ENCODE measurements at places on chromosomes 11 and 22. TPM values are rescaled to one million over a fixed set of nuclear protein-coding genes. Genes with fewer than 3 reads are reported as not detected.

DNA sequence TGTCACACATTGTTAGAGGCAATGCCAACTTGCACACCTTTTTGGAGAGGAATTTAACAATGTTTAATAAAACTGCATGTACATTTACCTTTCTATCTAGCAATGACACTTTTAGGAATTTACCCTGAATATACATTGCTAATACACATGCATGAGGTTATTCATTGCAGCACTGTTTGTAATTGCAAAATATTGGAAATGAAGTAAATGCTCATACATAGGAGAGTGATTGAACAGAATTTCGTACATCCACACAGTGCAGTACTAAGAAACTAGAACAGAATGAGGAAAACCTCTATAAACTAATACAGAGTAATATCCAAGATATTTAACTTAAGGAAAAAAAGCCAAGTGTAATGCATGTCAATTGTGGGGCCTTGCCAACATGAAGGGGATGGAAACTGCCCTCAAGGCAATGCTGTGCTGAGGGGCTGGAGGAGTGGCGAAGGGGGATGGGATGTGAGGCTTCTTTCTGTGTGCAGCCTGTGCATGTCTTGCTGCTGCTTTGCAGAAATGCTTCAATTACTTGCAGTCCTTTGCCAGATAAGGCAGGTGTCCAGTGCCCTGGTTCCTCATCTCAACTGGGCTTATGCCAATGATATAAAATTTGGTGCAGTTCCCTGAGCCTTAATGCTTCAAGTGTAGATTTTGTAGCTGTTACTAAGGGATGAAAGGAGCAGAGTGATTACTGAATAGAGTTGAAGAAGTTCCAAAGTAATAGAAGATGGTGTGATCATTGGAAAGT is 96.1 kb downstream of the GRIA4 start:
- DNase-seq = no peak

- DNase-seq = peak; percentile 20
Measured at GRCh38 chr11:103652013-103652412, 384.4 kb upstream of the DDI1 start.

Gene OSBP2
- total RNA-seq = 1.7 TPM

GRCh38 chr11:128619540-128620308 is 32.4 kb upstream of the ETS1 start:
- no peak for DNase-seq

DNA sequence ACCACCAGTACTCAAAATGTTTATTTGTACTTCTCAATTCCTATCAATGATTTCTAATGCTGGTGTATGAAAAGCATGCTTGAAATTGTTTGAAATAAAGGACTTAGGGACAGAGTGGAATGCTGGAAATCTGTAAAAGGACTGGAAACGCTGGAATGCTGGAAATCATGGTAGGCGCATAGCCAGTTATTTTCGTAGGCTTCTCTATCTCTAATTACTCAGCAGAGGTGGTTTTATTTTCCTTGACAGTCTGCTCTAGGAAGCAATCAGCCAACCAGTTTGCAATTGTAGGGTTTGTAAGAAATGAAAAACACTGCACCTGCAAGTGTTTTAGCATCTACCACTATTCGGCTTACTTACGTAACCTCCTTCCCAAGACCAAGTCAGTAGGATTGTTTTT is 788 bp downstream of the LIN7C start:
- peak; percentile 13 for DNase-seq

Gene IL18
- total RNA-seq = 0.54 TPM

GRCh38 chr22:50057278-50058060 is 629 bp downstream of the TTLL8 start:
- DNase-seq = peak; percentile 14

Gene OR8H3
- not detected for total RNA-seq

DNA sequence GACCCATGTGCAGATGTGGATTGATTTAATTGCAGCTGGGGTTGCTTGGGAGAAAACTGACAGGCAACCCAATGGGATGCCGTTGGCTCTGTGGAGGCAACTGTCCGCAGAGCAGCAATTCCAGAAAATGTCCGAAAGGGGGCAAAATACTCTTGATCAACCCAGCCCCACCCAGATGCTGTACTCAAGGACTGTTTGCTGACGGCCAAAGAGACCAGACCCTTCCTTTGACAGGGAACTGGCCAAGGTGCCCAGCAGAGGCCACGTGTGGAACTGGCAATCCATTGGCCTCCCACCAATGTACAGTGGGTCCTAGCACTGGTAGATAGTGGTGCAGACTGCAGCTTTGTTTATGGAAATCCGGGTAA is 29.7 kb upstream of the KCNA4 start:
- DNase-seq = no peak

- DNase-seq = no peak
Measured at GRCh38 chr22:36433318-36434231, 45.8 kb upstream of the MYH9 start.

Gene OR8D1
- total RNA-seq = not detected

- no peak for DNase-seq
Measured at GRCh38 chr11:11814614-11815452, 26.9 kb upstream of the USP47 start.

- DNase-seq = no peak
Measured at GRCh38 chr11:128572965-128573364, 14.4 kb downstream of the ETS1 start.

GRCh38 chr11:130472434-130472961 is 24.1 kb downstream of the ADAMTS15 start:
- no peak for DNase-seq

DNA sequence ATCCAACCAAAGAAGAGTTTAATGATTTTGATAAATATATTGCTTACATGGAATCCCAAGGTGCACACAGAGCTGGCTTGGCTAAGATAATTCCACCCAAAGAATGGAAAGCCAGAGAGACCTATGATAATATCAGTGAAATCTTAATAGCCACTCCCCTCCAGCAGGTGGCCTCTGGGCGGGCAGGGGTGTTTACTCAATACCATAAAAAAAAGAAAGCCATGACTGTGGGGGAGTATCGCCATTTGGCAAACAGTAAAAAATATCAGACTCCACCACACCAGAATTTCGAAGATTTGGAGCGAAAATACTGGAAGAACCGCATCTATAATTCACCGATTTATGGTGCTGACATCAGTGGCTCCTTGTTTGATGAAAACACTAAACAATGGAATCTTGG is 23.9 kb downstream of the KDM4D start:
- no peak for DNase-seq

GRCh38 chr11:70169127-70169526 is 34.0 kb upstream of the FADD start:
- DNase-seq = no peak

Gene POU2AF3
- total RNA-seq = not detected

Gene OR52H1
- 0.28 TPM for total RNA-seq

Gene MMP12
- total RNA-seq = not detected

- no peak for DNase-seq
Measured at GRCh38 chr11:128906185-128907050, 15.3 kb downstream of the KCNJ5 start.
